Stimulated activated CD4-positive, alpha-beta T cell treated with anti-CD3 and anti-CD28 coated beads, Interleukin-4, amount 100 ng/mL, for 24 hours (primary cell): ENCODE measurements at places on chromosomes 1 and 21.

GRCh38 chr1:119787776-119788175 lies 19.1 kb upstream of the HMGCS2 start:
- no peak for DNase-seq

DNA sequence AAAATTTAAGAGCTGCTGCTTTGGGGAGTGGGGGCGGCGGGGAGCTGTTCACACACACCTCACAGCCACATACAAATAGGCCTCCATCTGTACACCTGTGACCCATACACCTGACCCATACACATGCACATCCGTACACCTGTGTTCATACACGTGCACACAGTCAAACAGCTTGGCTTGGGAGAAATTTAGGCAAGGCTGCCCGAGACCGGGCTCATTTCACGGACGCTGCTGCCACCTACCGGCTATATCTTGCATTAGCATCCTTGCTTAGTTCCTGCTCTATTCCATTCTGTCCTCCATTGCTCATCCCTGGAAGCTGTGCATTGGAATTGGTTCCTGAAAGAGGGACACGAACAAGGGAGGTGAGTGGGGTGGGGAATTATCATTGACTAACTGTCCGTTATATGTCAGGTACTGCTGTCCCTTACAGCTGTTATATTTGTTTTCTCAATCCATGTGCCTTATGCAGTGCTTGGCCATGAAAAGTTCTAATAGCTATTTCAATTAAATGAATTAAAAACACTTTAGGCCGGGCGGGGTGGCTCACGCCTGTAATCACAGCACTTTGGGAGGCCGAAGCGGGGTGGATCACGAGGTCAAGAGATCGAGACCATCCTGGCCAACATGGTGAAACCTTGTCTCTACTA lies 37.1 kb upstream of the EPB41 start:
- peak; percentile 81 for DNase-seq

- no peak for DNase-seq
Observed at GRCh38 chr1:100377590-100378361, 25.5 kb downstream of the CDC14A start.

- DNase-seq, result peak; percentile 61
Observed at GRCh38 chr1:158998781-158999161, 10.9 kb upstream of the IFI16 start.

DNA sequence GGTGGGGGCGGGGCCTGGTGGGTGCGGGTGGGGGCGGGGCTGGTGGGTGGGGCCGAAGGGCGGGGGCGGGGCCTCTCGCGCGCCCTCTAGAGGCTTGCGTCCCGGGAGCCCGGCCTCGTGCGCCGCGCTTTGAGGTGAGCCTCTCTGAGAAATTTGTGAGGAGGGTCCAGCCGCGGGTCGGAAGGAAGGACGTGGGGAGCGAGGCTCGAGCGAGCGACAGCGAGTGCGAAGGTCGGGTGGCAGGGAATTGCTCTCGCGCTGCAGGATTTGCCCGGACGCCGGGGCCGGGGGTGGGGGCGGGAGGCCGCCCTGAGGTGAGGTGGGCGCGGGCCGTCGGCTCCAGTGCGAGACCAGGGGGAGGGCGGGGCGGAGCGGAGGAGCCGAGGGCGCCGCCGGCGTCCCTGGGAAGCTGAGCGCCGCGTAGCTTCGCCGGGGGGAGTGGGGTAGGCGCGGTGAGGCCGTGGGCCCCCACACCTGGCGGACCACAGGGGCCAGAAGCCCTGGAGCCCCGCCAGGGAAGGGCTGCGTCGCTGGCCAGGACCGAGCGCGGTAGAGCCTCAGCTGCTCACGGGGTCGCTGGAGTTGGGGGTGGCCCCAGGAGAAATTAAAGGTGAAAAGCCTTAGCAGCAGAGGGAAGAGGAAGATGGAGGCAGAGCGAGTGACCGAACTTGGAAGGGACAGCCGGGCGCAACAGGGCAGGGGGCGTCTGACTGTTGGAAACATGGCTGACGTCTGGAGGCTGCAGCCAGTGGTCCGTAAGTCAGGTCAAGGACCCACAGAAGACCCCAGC lies 754 bp upstream of the LSS start:
- no peak for DNase-seq

GRCh38 chr1:53345996-53346813 lies 18.3 kb upstream of the LRP8 start:
- DNase-seq, result no peak

DNA sequence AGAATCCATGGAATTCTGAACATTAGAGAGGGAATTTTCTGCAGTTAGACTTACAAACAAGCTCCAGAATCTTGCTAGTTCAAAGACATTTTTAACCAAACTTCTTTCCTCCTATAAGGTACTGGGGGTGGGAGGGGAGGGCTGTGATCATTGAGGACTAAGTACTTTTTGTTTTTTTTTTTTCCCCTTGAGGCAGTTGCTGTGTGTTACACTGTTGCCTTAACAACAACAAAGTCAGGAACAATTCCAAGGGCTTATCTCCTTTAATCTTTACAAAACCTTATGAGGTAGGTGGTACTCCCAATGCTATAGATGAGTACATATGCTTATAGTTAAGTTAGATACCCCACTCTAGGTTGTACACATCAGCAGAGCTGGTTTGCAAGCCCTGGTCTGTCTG lies 62.9 kb downstream of the PPP1R12B start:
- DNase-seq, result no peak

DNA sequence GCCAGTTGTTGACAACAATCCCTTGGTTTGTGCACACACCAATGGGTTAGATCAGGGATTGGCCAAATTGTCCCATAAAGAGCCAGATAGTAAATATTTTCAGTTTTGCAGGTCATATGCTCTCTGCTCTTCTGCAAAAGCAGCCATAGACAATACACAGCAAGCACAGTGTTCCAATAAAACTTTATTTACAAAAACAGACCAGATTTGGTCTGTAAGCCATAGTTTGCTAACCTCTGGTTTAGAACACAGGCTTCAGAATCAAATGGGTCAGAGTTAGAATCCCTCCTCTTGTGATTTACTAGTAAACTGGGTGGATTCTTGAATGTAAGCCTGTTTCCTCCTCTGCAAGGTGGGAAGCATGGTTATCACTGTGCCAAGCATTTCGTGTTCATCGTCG lies 65.3 kb upstream of the EFHD2 start:
- DNase-seq, result no peak
